ENCODE measurements at places on chromosomes 3 and 15.
A peak's percentile ranks its signal among the peaks of the same experiment; 100 is the strongest.

GRCh38 chr15:96553931-96554330, 223.4 kb downstream of the NR2F2 start:
- no peak for DNase-seq

DNA sequence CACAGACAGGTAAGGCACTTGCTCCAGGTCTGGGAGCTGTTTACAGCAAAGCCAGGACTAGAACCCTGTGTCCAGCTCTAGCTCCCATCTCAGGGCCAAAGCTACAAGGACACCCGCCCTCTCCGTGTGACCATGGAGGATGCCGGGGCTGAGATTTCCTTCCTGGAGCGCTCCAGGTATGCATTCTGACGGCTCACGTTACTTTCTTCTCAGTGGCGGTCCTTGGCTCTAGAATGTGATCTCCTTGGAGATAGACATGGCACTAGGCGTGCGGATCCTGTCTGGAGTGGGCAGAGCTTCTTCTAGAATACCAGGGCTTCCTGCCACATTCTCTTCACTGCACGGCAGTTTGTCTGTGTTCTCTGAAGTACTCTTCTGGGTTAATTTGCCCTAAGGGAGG, 185.7 kb downstream of the OPA1 start:
- DNase-seq = no peak

- no peak for DNase-seq
Observed at GRCh38 chr3:161031134-161031533, 74.0 kb downstream of the B3GALNT1 start.

DNA sequence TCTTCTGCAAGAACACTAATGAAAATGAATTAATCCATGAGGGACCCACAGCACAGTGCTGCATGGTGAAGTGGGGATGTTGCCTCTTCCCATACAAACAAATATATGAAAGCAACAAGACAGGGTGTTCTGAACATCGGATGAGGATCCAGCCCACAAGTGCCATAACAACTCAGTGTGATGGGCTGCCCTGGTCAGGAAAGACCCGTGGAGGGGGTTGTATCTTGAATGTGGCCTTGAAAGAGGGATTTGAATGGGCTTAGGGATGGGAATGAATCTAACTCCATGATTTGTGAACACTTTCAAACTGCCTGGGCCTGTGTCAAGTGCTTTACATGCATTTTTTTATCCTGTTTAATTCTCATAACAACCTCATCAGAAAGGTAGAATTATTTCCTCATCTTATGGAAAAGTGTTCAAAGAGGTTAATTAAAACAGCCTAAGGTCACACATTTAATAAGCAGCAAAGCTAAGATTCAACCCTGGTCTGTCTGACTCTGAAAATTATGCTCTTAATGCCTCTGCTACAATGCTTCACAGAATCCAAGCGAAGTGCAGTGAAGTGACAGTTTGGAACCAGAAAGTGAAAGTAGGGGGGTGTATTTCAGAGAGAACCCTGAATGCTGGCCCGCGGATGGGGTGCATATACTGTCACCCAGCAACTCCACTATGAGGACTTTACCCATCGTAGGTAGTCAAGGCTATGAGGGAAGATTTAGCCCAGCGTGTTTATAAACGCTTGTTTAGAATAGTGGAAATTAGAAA, 65.6 kb upstream of the HEG1 start:
- DNase-seq = peak; percentile 68

DNA sequence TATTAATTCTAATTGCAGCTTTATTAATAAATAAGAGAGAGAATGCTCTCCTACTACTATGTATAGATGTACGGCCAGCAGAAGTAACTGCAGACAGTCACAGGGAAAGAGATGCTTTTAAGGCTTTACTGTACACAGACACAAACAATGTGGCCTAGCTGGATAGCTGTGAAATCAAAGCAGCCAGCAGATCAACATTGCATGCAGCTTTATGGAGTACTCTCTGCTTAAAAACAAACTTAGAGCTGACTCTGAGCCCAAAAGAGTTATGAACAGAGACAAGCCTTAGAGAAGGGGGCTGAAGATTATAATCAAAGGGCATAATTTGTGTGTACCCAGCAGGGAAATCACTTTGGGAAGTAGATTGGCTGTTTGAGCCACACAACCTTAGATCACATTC, 47.2 kb downstream of the CADM2 start:
- no peak for DNase-seq

DNA sequence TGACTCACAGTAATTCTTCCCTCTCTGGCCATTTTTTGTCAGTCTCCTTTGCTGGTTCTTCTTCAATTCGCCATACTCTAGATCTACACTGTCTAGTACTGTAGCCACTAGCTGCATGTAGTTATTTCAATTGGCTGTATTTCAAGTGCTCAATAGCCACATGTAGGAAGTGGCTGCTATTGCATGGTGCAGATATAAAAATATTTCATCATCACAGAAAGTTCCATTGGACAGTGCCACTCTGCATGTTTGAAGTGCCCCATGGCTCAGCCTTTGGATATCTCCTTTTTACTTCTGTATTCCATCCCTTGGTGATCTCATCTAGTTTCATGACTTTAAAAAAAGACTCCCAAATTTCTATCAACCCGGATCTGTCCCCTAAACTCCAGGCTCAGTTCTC, 22.1 kb downstream of the PPP2R3A start:
- no peak for DNase-seq

GRCh38 chr3:69058180-69058946, 6.2 kb upstream of the TMF1 start:
- DNase-seq = peak; percentile 64

DNA sequence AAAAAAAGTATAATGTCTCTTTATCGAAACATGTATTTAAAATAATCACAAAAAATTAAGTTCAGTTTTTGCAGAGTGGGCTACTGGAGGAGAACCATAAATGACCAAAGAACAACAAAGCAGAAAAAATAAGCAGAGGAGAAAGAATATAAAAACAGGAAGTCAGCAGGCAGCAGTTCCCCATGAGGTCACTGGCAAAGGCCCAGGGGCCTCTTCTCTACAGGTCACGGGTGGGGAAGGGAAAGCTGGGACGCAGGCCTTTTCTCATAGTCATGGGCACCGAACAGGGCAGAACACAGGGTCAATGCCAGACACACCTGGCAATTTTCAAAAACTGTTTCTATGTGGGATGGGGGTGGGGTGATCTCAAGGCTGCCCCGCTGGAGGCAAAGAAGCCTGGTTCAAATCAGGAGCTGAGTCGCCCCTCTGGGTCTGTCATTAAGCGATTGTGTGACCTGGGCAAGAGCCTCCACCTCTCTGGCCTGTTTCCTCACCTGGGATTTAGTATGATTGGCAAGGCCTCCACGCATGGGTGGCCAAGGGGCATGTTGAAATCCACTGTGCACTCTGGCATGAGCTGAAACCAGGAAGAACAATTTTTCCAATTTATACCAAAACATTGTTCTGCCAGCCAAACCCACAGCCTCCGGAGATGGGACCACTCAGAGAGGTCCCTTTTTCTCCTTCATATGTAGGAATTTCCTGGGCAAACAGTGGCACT, 43.8 kb upstream of the UACA start:
- no peak for DNase-seq

DNA sequence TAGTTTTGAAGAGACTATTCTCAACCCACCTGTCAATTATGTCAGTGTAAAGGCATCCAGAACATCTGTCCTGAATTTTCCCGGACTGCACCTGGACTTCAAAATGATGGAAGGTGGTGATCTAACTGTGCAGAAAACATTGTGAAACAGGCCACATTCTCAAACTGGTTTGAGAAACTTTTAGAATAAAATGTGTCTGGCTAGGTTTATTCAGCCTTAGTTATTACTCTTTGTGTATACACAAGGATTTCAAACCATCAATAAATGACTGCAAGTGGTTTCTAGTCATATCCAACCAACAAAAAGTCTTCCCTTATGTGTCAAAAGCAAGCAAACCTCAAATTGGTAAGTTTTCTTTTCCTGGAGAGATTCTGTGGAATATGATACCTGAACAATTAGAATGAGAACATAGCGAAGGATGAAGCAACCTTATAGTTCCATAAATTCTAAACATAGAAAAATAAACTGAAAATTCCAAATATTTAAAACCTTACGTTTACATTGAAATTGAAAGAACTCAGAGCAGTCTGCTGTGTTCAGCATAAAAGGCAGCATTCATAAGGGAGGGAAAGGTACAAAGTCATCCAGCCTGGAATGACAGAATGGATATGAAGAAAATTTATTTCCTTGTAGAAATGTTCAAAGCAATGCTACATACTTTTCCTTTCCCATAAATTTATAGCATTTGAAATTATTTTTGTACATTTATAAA, 306.6 kb upstream of the TGFBR2 start:
- DNase-seq = no peak

- DNase-seq = no peak
Observed at GRCh38 chr3:182902236-182902635, 78.1 kb downstream of the DCUN1D1 start.

- peak; percentile 38 for DNase-seq
Observed at GRCh38 chr3:109731639-109732473, 394.5 kb upstream of the DPPA4 start.

DNA sequence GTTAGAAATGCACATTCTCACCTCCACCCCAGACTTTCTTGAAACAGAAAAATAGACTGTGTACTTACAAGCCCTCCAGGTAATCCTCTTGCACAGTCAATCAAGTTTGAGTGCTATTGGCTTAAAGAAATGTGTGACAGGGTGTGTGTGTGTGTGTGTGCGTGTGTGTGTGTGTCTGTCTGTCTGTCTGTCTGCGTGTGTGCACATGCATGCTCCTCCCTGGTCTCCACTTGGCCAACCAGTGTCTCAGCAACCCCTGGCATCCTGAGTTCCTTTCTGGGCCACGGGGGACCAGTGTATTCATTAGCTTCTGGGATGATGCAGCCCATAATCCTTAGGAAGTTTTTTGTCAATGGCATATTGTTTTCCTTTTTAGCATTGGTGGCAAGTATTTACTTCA, 128.8 kb upstream of the IL12A start:
- DNase-seq = no peak

- DNase-seq = no peak
Observed at GRCh38 chr3:118990823-118991560, 43.7 kb downstream of the IGSF11 start.

GRCh38 chr15:67859331-67859946, 19.6 kb upstream of the RNU6-1 start:
- DNase-seq = no peak

DNA sequence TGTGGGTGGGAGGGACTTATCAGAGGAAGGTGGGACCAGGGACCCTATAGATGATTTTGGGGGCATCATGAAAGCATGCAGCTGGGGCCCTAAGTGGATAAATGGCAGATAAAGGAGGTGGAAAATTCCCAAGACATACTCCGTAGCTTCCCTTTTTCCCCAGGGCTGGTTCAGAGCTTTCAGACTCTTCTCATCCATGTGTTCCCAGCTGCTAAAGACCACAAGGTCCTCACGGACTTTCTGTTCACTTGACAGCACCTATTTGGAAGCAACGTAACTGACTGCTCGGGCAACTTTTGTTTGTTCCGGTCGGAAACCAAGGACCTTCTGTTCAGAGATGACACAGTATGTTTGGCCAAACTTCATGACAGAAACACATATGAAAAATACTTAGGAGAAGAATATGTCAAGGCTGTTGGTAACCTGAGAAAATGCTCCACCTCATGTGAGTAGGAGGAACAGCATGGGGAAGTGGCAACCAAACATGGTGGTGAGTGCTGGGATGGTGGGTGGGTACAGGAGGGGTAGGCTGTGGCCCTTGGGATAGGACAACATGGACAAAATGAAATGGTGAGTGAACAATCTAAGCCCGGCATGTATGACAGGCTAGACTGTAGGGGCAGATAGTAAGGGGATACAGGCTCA, 28.7 kb upstream of the SRPRB start:
- no peak for DNase-seq

- no peak for DNase-seq
Observed at GRCh38 chr15:71237456-71238188, 122.4 kb downstream of the THSD4 start.
